Fibroblast of skin of left quadriceps (primary cell): ENCODE measurements at places on chromosomes 12 and 14.

DNA sequence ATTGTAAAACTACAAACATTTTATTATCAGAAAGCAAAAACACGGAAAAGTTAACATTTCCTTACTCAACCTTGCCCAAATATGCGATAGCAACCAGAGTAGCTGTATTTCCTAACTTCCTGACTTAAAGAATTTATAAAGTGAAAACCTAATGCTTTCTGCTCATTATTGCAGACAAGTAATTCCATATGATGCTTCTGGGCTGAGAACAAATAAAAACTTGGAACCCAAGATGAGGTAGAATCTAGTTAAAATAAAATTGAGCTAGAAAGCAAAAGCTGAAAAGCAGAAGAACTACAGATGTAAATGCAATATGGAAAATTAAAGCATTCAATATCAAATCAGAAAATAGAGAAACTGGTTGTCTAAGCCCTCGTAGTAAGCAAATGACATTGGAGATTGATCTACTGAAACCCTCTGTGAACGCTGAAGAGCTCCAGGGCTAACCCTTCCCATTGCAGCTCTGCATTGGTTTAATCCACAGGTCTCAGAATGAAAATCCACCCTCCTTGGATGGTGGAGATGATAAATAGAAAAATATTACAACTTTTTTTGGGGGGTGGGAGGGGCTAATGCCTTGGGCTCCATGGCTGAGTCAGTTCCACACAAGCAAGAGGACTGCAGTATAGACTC, 40.7 kb downstream of the CORO1C start:
- DNase-seq, result no peak

GRCh38 chr12:104462931-104463339, 6.2 kb downstream of the CHST11 start:
- DNase-seq, result no peak

GRCh38 chr12:97394657-97395056, 67.9 kb upstream of the RMST start:
- no peak for DNase-seq

DNA sequence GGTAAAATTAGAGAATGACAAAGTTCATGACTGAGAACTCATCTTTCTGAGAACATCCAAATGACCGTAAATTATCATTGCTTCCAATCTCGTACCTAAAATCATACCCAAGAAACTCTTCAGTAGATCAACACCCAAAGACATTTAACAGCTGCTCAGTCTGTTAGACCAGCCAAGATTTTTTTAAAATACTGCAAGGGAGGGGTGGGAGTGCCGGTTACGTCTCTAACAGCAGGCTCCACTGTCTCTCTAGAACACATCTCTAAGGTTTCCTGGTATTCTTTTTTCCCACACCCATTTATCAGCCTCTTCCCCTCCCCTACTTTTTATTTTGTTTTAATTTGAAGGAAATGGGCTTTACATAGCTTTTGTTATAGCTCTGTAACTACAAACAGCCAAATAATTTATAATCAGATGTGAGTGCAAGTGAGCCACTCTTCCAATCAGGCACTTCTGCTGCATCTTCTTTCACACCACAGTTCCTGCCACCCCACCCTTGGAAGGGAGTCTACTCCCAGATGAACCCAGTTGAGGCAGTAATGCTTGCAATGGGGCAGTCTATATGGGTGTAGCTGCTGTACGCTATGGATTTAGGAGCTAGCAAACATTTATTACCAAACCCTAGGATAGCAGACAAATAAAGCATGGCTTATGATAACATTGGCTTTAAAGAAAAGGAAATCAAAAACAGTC, 21.9 kb downstream of the PTPRB start:
- DNase-seq, result no peak

GRCh38 chr12:2417481-2418160, 364.8 kb downstream of the CACNA1C start:
- DNase-seq, result no peak

DNA sequence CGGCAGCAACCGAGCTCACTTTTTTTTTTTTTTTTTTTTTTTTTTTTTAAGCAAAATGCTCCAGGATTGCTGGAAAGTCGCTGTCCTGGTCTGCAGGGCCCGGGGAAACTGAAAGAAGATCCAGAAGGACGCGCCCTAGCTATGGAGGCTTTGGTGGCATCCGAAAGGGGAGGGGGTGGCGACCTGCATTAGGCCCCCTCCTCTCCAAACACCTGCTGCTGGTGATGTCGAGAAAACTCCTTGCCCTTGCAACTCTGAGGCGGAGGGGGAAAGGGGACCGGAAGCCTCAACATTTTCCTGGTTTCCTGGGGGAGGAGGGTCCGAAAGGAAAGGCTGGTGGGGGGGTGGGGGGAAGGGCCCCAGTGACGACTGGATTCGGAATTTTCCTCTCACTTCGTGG, 421.1 kb downstream of the VRK1 start:
- no peak for DNase-seq
